ENCODE measurements at places on chromosomes 3 and 15.

GRCh38 chr3:46854555-46854991 lies 8.7 kb downstream of the MYL3 start:
- DNase-seq = no peak

GRCh38 chr3:4597208-4597985 lies 104.2 kb downstream of the ITPR1 start:
- no peak for DNase-seq

DNA sequence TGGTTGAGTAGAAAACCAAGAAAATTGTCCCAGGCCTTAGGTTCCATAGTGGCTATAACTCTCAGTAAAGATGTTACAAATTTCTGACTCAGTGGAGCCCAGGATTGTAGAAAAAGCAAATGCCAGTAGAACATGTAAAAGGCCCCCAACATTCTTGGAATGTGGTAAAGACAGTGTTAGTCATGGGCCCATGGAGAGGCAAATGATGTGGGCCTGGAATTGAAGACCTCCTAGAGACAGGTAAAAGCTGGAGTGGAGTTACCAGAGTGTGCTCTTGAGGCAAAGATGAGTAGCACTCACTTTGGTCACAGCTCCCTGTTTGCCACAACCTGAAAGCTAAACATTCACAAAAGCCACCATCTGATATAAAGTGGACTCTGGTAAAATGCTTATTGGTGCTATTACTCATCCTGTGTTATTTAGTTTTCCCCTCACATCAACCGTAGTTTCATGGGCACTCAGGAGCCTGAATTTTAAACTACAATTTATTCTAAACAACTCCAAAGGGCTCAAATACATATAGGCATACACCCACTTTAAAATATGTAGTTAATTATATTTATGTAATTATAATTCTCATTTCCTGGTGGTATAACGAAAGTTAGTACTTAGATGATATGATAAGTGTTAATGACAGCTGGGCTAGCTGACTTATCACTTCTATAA lies 359.6 kb upstream of the NECTIN3 start:
- DNase-seq = no peak

- no peak for DNase-seq
These were observed 122.1 kb downstream of the CNTN6 start for GRCh38 chr3:1214933-1215332.

GRCh38 chr3:189809583-189809982 lies 178.4 kb downstream of the TP63 start:
- DNase-seq = no peak

DNA sequence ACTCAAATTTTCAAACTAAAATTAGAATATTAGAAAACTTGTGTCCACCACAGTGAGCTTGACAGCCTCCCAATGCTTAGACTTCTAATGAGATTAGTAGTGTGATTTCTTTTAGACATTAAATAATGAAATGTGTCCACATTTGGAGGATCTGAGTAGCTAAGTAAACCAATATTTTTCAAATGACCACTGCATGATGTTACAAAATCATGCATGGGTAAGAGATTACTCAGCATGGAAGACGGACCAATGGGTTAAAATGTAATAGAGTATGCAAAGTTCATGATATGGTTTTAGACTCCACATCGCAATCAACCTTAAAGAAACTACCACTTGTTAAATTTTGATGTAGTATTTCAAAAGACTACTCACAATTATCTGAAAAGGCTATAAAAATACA lies 130.6 kb downstream of the IMPG2 start:
- no peak for DNase-seq

DNA sequence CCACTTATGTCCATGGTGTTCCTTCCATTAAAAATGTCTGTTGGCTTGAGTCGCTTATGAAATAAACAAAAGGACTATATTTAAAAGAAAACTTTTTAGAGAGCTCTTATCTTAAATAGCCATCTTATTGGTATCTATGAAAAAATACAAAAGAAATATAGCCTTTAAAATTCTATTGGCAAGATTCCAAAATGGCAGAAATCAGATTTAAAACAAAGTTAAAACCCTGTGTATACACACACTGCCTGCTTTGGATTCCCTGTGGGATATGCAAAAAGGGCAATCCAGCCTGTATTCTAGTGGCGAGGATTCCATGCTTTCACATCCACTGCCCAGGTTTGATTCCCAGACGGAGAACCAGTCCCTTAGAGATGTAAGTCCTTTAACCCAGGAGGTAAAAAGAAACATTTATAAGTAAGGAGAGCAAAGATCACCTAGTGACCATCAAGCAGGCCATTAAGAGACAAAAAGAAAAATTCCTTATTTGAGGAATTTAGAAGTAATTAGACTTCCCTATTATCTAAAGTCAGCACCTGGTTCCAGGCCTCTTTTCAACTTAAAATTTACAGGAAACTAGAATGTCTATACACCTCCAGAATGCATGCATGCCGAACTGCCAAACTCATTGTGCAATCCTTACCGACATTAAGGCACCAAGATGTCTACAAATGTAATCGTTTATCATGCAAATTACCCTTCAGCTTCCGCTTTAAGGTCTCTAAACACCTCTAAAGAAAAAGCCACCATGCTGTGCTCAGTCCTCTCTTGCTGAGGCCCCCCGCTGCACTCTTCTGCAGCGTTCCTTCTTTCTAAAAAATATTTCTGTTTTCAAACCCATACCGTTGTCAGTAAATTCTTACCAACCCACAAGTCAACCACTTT lies 69.6 kb upstream of the STRIT1 start:
- no peak for DNase-seq

GRCh38 chr3:153910387-153910786 lies 210.8 kb upstream of the ARHGEF26 start:
- no peak for DNase-seq

GRCh38 chr3:122755491-122755890 lies 38.1 kb downstream of the HSPBAP1 start:
- DNase-seq = no peak

- no peak for DNase-seq
These were observed 129.9 kb upstream of the UBE3A start for GRCh38 chr15:25568751-25569150.

- DNase-seq = no peak
These were observed 100.8 kb downstream of the DTWD1 start for GRCh38 chr15:49721621-49722020.

- no peak for DNase-seq
These were observed 742 bp upstream of the SEMA7A start for GRCh38 chr15:74434263-74435136.

- DNase-seq = no peak
These were observed 48.4 kb downstream of the MOBP start for GRCh38 chr3:39515681-39516441.

DNA sequence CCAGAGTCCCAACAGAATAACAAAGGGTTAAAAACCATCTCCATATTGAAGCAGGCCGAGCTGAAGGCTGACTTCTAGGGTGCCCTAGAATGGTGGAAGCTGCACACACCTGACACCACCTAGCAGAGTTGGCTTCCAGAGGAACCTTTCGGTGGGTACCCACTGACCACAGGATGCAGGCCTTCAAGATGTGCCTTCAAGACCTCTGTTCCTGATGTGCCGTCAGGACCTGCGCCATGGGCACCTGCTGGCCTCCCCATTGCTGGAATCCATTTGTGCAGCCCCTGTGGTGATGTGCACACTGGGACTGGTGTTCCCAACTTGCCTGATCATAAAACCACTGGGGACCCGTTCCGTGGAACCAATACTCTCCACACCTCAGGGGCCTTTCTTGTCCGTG lies 35.7 kb upstream of the RPL32 start:
- no peak for DNase-seq

DNA sequence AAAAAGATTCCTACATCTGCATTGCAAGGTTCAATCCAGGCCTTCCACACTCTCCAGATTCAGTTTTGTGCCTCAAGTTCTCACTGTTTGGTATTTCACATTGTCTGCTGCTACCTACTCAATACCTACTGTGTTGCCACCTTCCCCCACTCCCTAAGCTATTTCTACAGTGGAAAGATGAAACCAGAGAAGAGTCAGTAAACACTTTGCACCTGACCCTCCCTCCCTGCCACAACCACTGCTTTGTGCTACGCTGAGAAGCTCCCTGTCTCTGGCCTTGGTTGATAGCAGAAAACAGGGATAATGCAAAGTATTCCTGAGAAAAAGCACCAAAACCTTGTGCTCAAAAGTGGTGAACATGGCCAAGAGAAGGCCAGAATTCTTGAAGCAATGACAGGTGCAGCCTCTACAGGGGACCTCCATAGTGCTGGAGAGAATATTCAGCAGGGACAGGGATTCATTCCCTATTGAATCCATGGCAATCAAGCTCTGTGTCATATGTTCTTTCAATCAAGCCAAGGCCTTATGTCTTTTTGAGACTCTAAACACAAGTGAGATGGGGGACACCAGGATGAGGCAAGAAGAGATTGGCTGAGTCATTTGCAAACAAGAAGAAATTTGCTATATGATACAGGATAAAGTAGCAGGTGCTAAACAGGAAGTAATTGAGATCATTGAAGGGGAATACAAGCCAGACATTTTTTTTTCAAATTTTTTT lies 83.5 kb upstream of the LIPC start:
- no peak for DNase-seq

- no peak for DNase-seq
These were observed 4.8 kb downstream of the FANCI start for GRCh38 chr15:89248584-89248983.

DNA sequence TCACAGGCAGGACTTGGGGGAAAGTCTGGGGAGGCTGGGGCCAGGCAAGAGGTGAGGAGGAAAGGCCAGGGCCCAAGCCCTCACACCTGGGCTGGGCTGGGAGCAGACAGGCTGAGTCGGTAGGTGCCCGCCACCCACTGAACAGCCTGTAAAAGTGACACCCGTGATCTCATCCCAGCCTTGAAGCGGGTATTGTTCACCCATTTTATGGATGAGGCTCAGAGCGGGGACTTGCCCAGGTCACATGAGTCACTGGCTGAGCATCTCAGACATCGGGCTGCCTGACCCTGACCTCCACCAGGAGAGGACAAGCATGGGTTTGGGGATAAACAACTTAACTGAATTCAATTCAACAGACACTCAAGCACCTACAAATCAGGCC lies 52.0 kb upstream of the CTSH start:
- DNase-seq = peak; percentile 37

DNA sequence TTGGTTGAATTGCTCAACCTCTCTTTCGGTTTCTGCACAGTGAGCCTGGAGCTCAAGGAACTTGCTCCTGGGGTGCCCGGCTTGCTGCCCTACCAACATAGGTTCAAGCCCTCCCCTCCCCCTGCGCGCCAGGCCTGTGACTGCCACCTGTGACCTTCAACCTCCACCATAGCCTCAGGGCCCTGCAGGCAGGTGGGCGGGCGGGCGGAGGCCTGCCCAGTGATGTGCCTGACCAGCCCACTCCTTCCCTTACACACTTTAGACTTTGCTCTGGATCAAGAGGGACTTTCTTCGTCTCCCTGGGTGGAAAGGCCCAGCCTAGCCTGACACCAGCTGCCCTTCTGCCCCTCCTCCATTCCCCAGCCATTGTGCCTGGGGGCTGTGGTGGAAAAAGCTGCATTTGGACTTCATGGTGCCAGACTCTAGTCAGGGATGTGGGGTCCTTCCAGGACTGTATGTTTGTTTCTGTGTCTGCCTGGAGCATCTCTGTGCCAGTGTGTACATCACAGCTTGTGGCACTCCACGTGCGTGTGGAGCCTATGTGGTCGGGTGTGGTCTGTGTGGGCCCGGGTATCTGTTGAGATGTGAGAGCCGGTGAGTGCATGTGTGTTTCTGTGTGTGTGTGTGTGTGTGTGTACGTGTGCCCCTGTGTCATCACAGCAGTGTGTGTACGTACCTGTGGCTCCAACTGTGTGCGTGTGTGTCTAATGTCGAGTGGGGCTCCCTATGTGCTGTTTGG lies 9.5 kb downstream of the PRKCD start:
- DNase-seq = no peak

DNA sequence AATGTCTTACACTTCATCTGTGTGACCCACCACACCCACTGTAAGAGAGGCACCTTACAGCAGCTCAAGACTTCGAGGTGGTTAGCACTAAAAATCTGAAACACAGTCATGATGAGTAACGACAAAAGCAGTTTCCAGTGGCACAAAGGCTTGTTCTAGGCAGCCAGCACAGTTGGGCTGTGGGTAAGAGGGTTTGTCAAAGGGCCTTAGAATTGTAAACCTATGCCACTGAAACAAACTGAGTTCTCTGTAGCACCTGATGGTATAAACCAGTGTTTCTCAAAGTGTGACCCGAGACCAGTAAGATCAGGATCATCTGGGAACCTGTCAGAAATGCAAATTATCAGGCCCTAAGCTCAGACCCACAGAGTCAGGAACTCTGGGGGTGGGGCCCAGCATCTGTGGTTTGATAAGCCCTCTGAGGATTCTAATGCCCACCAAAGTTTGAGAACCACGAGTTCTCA lies 36.5 kb downstream of the DAPK2 start:
- DNase-seq = no peak

GRCh38 chr3:33385423-33385822 lies 54.8 kb downstream of the UBP1 start:
- DNase-seq = no peak

Measured in HuH-7.5 (cell line).